ENCODE measurements at places on chromosomes 4 and X. TPM values are rescaled to one million over a fixed set of nuclear protein-coding genes. Genes with fewer than 3 reads are reported as not detected.

CENPVL1 gene
- 0.25 TPM for total RNA-seq

PRDM5 gene
- total RNA-seq, result 5.3 TPM

- DNase-seq, result no peak
Observed at GRCh38 chr4:95086551-95086950, 328.8 kb downstream of the BMPR1B start.

SPOCK3 gene
- 0.36 TPM for total RNA-seq
